ENCODE measurements at places on chromosomes 13 and 19. TPM values are rescaled to one million over a fixed set of nuclear protein-coding genes. Genes with fewer than 3 reads are reported as not detected.

The ZNF382 gene
- total RNA-seq, result 2.8 TPM

The ZNF763 gene
- total RNA-seq, result 0.13 TPM

The SIGLEC12 gene
- total RNA-seq, result not detected

The CYSLTR2 gene
- total RNA-seq, result 1.6 TPM

The ZNF738 gene
- 3.1 TPM for total RNA-seq

The OR10H1 gene
- not detected for total RNA-seq

The AMER2 gene
- total RNA-seq, result not detected

The GPC5 gene
- total RNA-seq, result 2.1 TPM

The CEACAM8 gene
- total RNA-seq, result not detected

The PCDH9 gene
- 8.7 TPM for total RNA-seq

The TPTE2 gene
- not detected for total RNA-seq

Measured in epithelial cell of alveolus of lung (primary cell).